ENCODE measurements at places on chromosomes 13 and 19.
A peak's percentile ranks its signal among the peaks of the same experiment; 100 is the strongest.

DNA sequence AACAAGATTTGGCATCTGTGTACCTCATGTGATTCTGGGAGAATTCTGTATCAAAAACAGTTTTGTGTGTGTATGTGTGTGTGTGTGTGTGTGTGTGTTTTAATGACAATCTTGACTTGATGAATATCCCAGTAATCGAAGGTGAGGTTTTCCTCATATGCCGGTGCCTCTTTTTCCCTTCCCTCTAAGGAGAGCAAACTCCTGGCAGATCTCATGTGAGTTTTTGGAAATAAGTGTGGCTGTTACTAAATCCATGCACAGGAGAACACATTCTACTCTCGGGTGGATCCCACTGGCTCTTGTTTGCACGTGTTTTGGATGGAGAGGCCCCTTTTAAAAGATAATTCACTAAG lies 29.0 kb upstream of the CEBPG start:
- DNase-seq = no peak

GRCh38 chr19:3119693-3120380 lies 16.0 kb upstream of the GNA15 start:
- DNase-seq = no peak

GRCh38 chr19:3955688-3956087 lies 15.2 kb downstream of the DAPK3 start:
- no peak for DNase-seq

GRCh38 chr13:73938372-73939070 lies 195.7 kb downstream of the KLF12 start:
- DNase-seq = peak; percentile 42

DNA sequence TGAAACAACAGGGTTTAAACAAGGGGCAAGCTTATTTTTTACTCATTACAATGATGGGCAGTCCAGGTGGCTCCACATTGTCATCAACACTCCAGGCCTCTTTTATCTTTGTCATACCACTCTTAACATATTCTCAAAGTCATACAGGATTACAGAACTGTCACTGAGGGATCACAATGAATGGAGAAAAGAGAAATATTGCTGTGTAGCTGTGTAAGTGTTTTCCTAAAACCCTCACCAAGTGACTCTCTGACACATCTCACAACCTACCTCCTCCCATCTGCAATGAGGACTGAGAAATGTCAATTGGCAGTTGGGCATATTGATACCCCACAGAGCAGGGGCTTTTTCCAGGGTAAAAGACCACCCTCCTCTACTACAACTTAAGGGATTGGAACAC lies 562.1 kb downstream of the TBC1D4 start:
- no peak for DNase-seq

GRCh38 chr19:19334063-19334988 lies 13.7 kb downstream of the MAU2 start:
- DNase-seq = no peak

GRCh38 chr13:79468819-79469218 lies 12.1 kb upstream of the NDFIP2 start:
- no peak for DNase-seq

- DNase-seq = no peak
These were observed 1.3 kb upstream of the TEX30 start for GRCh38 chr13:102774591-102775520.

GRCh38 chr19:18415178-18415867 lies 3.9 kb upstream of the SSBP4 start:
- peak; percentile 64 for DNase-seq

GRCh38 chr19:51783372-51783771 lies 11.6 kb upstream of the FPR3 start:
- peak; percentile 8 for DNase-seq

DNA sequence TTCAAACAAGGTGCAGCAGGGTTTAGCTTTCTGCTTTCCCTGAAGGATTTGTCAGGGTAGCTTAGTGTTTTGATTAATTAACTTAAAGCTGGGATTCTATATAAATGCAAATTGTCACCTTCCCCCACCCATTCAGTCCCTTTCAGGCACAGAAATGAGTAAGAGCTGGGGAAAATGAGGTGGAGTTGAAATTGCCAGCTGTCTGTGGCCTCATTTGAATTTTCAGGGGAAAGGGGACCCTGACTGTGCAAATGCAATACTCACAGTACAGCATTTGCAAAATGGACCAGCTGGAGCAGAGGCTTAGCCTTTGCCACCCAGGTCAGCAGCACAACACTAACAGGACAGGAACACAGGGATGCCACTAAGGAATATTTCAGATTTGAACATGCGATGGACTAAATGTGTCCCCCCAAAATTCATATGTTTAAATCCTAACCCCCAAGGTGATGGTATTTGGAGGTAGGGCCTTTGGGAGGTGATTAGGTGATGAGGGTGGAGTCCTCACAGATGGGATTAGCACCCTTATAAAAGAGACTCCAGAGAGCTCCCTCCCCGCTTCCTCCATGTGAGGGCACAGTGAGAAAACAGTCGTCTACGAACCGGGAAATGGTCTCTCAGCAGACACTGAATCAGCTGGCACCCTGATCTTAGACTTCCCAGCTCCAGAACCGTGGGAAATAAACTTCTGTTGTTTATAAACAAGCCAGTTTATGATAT lies 59.5 kb upstream of the CYSLTR2 start:
- no peak for DNase-seq

DNA sequence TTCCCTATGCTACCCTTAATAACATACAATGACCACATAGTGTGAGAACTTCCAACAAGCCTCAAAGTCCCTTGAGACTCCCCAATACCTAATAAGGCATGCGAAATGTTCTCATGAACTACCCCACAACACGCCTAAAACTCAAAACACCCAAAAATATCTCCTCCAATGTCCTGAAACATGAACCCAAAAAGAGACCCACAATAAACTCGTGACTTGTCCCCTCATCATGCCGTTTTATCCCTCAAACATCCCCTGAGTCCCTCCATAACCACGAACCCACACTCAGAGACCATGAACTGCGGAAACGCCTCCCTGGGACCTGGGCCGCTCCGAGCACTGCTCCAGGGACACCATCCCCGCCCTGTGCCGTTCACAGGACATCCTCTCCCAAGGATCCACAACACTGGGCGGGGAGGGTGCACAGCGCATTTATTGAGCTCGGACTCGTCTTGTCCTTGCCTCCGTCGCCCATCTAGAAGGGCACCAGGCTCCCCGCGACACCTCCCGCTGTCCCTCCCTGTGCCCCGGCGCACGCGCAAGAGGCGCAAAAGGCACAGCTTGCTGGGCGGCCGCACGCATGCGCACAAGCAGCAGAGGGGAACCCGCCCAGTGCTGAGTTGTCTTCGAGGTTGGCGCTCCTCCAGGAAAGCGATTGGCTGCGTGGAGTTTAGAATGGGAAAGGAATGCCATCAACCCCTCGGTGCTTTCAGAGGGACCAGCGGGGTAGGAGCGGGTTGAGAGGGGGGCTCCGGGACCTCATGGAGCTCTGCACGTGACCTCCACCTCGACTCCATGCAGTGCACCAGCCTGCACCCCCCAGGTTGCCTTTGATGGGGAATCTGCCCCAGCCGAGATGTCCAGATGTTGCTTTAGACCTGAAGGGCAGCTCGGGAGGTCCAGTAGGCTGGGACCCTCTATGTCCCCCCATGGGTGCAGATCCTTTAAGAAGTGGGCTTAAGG lies 8.8 kb downstream of the FXYD3 start:
- peak; percentile 97 for DNase-seq

DNA sequence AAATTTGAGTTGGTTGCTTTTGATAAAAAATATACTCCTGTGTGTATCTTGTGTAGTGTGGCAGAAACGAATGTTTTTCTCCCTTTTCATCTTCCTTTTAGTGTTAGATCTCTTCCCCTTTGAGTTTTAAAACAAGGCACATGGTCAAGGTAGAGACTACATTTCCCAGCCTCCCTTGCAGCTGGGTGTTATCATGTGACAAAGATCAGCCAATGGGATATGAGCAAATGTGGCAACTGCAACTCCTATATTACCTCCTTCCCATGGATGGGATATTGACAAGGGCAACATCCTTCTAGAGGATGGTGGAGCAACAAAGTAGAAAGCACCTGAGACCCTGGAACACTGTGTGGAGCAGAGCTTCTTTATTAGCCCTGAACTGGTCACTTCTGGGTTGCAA lies 42.4 kb downstream of the ADGRE3 start:
- DNase-seq = peak; percentile 20

- no peak for DNase-seq
These were observed 166.8 kb downstream of the SLITRK5 start for GRCh38 chr13:87837946-87838345.

DNA sequence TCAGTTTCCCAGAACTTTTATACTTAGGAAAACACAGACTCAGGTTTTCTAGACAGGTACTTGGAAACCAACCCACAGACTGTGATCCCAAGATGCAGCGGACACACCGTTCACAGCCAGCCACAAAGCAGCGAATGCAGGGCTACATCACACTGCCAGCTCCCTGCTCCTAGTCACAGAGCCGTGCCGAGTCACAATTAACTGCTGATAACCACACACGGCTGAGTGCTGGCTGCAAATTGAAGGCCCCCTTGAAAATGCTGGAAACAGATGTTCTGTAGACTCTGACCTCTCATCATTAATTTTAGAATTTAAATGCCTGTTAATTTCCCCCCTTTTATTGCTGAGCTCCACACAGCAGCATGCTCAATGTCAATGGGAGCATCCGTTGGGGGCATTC lies 78.6 kb upstream of the SIAH3 start:
- no peak for DNase-seq

DNA sequence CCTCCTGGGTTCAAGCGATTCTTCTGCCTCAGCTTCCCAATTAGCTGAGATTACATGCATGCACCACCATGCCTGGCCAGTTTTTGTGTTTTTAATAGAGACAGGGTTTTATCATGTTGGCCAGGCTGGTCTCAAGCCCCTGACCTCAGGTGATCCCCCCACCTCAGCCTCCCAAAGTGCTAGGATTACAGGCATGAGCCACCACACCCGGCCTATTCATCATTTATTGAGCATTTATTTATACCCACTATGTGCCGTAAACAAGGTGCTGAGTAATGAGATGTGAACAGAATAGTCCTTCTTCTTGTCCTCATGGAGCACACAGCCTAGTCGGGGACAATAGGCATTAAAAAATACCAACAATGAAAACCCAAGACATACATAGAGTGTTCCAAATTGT lies 25.6 kb downstream of the ACTN4 start:
- no peak for DNase-seq

GRCh38 chr13:100212904-100213553 lies 124.1 kb downstream of the PCCA start:
- no peak for DNase-seq

DNA sequence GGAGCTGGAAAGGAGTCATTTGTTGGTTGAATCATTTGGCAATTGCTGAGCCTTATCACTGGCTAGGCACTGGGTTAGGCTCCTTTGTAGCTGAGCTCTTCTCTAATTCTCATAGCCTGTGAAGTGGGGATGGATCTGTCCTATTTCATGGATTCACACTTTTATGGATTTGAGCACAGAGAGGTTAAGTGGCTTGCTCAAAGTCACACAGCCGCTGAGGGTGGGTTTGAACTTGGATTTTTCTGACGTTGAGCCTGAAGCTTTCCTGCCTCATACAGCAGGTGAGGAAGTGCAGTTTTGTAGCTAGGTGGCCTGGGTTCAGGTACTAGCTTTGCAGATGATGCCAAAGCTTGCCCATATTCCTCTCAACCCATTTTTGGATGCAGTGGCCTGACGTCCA lies 19.4 kb downstream of the CYP4F22 start:
- no peak for DNase-seq

DNA sequence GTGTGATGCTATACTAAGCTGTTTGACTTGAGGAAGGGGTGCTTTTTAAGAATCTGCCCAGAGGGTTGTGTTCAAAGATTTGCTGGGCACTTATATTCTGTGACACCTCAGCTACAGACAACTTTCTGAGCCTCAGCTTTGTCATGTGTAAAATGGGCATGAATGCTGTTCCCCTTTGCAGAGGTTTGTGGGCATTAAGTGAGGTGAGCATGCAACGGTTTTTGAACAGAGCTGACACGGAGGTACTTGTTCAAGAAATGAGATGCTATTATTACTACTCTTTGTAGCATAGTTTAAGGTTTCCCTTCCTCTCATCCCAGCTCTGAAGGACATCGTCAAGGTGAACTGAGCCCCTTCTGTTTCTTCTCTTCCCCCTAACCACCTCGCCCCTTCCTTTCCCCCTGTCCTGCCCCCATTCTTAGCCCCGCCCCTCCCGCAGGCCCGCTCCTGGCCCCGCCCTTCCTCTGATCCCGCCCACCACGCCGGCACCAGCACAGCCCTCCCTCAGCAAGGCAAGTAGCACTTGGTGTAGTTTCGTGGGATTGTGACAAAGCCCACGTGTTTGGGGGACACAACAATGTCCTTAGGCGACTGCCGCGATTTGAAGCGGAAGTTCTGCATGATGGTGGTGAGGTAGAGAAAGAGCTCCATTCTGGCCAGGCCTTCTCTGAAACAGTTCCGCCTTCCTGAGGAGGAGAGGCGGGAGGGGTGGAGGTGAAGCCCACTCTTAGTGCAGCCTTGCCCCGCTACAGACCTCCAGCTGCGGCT lies 26.1 kb upstream of the CYP2A7 start:
- DNase-seq = no peak

DNA sequence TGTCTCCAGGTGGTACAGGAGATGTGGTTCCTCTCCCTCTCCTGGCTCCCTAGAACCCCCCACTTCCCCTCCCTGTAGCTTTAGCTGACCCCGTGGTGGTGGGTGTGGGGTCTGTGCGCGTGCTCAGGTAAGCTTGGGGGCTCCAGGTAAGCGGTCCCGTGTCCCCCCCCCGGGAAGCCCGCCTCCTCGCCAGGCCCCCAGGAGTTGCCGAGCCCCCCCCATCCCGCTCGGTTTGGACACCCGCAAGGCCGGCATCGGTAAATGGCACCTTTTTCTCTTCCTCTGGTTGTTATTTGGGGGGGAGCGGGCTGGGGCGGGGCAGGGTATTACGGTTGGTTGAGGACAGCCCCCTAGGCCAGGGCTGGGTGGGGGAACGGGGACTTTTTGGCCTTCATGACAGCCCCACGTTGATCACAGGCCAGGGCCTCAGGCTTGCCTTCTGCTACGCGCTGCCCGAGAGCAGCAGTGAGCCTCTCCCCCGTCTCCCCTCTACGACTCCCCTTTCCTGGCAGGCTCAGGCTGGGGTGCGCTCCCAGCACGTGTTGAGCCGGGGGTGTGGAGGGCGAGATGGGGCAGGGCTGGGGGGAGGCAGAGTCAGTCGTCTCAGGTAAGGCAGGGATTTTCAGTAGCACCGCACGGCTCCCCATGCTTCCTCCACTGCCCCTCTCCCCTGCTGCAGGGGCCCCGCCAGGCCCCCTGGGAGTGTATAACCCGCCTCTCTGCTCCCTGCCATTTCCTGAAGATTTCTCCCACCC lies 10.7 kb upstream of the LIN7B start:
- DNase-seq = no peak

- no peak for DNase-seq
These were observed 8.0 kb downstream of the TJP3 start for GRCh38 chr19:3716147-3716668.

GRCh38 chr19:1362387-1363257 lies 21.1 kb upstream of the NDUFS7 start:
- DNase-seq = no peak

GRCh38 chr13:113630296-113630695 lies 27.7 kb downstream of the ATP4B start:
- DNase-seq = no peak

GRCh38 chr19:7637374-7638256 lies 705 bp downstream of the STXBP2 start:
- DNase-seq = no peak

All from eye (tissue), 1 donor.